NCI-H526 (cell line): ENCODE measurements at places on chromosomes 7 and 10.
A peak's percentile ranks its signal among the peaks of the same experiment; 100 is the strongest.

- DNase-seq, result no peak
Observed at GRCh38 chr7:77923419-77923818, 124.8 kb downstream of the PHTF2 start.

- DNase-seq, result peak; percentile 98
Observed at GRCh38 chr7:51346126-51346525, 29.5 kb upstream of the COBL start.

GRCh38 chr10:70093335-70093944, 39.2 kb downstream of the AIFM2 start:
- no peak for DNase-seq

DNA sequence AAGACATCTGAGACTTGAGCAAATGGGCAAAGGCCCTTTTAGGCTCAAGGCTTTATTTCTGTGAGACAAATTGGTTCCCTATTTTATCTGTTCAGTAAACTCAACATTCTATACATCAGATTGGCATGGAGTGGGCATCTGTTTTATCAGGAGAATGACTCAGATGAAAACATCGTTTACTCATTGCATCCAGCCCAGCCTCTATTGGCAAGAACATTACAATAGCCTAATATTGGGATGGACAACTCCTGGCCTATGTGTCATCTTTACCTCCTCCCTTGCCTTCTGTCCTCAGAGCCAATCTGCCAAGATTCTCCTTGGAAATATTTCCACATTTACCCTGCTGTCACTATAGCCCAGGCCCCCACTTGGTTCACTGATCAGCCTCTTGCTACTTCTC, 5.5 kb upstream of the BLNK start:
- DNase-seq, result no peak

GRCh38 chr10:74988054-74988775, 123.2 kb upstream of the SAMD8 start:
- DNase-seq, result no peak

DNA sequence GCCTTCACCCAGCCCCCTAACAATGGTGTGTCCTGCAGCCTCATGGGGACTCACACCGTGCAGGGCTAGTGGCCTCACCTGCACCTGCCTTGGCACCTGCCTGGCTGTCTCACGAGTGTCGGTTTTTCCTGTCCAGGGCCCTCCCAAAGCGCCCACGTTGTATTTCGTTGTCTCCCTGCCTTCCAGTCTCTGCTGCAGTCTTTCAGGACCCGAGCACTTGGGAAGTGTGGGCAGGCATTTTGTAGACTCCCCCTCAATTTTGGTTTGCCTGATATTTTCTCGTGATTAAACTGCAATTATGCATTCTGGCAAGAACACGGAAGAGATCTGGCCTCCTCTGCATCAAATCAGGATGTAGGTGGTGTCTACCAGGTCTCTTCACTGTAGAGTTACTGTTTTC, 17.9 kb downstream of the BNIP3 start:
- DNase-seq, result no peak

- DNase-seq, result no peak
Observed at GRCh38 chr10:53898532-53898931, 902.5 kb downstream of the PCDH15 start.

DNA sequence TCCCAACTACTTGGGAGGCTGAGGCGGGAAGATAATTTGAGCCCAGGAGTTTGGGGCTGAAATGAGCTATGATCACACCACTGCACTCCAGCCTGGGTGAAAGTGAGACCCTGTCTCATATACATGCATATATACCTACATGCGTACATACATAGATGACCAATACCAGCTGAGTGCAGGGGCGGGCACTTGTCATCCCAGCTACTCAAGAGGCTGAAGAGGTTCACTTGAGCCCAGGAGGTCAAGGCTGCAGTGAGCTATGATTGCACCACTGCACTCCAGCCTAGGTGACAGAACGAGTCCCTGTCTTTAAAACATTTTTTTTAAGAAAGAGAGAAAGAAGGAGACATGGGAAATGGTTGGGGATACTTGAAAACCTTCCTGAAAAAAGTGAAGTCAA, 17.4 kb upstream of the PROSER2 start:
- DNase-seq, result no peak

DNA sequence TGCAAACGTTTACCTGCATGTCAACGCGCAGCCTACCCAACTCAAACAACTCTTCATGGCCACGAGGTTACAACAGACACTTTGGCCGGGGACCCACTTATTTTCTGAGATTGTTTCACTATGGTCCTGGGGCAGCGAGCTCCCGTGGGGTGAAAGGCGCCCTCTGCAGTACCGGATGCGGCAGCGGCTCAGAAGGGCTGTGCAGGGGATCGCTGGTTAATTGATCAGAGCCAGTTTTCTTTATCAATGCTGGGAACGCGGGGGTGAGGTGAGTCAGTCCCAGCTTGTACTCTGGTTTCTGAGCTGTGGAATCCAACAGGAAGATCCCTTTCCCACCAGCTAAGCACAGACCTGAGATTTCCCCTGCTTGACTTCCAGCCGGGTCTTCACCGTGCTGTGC, 366.5 kb upstream of the KLF6 start:
- no peak for DNase-seq

DNA sequence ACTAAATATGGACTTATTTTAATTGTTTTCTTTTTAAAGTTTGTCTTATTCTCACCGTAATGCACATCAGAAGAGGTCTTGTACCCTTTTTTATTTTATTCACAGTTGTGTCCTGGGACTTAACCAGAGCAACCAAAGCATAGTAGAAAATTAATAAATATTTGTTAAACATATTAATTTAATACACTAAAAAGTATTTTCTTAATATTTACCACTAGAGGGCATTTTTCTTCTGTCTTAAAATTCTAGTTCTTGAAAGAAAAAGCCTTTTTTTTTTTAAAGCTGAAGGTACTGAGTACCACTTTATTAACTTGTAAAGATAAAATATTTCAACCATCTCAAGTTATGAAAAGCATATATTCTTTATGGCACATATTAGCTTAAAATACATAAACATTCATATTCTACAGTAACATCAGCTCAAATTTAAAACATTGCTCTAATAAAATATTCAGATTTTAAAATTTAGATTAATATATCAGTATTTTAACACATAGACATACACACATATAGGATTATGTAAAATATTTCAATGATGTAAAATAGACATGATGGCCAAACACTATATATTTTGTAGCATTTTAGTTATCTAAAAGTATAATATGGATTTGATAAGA, 260.4 kb downstream of the SEMA3A start:
- peak; percentile 34 for DNase-seq

- peak; percentile 21 for DNase-seq
Observed at GRCh38 chr10:11874568-11875493, 51.7 kb downstream of the PROSER2 start.

GRCh38 chr10:5666841-5667630, 641 bp upstream of the ASB13 start:
- DNase-seq, result peak; percentile 38

GRCh38 chr7:133704453-133704852, 422.7 kb upstream of the LRGUK start:
- no peak for DNase-seq

GRCh38 chr7:46715579-46715978, 794.5 kb upstream of the IGFBP3 start:
- DNase-seq, result no peak

- no peak for DNase-seq
Observed at GRCh38 chr7:727104-727805, at the start of gene PRKAR1B. TSS of gene PRKAR1B (minus strand) at chr7:727281. CDS start at chr7:711505, 15,776 bp downstream.

DNA sequence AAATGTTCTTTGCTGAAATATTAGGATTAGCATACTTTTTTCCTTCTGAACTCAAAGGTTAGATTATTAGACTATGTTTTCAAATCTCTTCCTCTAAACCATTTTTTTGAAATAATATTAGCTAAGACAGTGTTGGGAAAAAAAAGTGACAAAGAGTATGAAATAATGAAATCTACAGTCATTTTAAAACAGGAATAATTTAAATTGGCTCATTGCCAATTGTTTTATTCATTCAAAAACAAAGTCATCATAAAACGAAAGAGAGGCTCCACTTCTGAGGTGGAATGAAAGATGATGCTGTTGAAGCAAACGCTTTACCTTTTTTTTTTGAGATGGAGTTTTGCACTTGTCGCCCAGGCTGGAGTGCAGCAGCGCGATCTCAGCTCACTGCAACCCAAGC, 51.2 kb downstream of the RNF32 start:
- DNase-seq, result no peak

DNA sequence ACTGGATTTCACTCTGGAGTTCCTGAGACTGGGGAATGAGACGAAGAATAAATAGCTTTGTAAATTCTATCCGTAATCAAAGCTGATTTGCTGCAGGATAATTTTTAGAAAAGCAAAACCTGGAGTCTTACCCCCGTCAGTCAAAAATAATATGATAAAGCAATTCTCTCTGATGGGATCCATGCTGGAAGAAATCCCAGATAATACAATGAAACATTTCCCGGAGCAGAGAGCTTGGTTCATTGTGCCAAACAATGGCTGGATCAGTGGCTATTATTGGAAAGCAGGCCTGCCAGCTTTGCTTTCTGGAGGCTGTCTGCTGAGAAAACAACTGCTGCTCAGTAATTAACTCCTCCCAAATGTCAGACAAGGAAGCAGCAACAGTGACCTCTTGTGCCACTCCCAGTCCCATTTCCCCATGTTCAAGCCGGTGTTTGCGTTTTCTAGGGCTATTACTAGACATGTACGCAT, 609.4 kb upstream of the PCDH15 start:
- DNase-seq, result peak; percentile 7

DNA sequence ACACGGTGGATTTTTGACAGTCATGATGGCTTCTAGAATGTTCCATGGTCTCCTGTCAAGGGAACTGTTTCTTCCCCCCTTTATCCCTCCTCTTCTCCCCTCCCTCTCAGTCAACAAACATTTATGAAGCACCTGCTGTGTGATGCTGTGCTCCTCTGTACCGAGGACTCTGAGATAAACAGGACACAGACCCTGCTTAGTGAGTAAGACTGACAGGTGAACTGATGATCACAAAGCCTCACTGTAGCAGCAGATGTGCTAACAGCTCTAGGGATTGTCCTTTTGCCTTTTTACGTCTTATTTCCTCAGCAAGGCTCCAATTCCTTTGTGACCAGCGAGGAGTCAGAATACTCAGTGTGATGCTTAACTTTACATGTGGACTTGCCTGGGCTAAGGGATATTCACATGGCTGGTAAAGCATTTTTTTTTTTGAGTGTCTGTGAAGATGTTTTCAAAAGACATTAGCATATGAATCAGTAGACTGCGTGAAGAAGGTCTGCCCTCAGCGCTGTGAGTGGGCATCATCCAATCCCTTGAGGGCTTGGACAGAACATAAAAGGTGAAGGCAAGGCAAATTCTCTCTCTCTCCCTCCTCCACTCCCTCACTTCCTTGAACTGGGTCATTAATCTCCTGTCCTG, 170.1 kb downstream of the ADRA2A start:
- DNase-seq, result no peak

DNA sequence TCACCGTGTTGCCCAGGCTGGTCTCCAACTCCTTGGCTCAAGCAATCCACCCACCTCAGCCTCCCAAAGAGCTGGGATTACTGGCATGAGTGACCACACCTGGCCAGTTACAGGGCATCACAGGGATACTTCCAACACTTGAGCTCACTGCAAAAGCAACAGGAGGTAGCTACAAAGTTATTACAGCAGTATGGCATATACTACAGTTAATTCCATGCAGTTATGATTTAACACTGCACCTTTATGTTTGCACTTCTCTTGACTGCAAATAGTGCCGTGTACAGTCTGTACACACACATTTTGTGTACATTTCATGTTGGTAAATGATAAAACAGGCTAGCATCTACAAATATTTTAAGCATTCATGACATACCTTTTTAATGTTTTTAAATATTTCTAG, 21.3 kb downstream of the SRPK2 start:
- DNase-seq, result no peak

DNA sequence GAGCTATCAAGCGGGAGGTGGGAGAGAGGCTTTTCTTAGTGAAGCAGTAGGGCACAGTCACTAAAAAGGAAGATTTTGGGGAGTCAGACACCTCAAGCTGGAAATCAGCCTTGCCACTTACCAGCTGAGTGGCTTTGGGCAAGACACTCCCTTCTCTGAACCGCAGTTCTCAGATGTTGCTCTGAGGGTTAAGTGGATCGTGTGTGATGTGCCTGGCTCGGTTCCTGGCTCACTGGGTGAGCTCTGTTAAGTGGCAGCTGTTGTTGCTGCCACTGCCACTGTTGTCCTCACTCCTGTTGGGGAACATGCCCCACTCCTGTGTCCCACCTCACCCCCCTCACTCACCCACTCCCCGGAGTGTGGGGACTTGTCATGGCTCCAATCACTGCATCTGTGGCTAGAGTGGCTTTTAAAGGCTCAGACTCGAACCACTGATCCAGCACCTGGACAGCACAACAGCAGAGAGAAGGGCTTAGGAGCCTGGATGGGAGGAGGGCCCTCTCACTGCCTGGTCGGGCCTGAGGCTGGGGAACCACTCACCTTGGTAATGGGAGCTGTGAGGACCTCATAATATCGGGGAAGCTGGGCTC, 20.0 kb downstream of the PYROXD2 start:
- no peak for DNase-seq

DNA sequence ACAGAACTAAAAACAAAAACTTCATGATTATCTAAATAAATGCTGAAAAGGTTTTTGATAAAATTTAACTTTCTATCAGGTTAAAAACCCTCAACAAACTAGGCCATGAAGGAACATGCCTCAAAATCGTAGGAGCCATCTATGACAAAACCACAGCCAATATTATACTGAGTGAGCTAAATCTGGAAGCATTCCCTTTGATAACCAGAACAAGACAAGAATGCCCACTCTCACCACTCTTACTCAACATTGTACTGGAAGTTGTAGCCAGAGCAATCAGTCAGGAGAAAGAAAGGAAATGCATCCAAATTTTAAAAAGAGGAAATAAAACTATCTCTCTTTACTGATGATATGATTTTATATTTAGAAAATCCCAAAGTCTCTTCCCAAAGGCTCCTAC, 228.7 kb downstream of the CHRM2 start:
- no peak for DNase-seq

- DNase-seq, result no peak
Observed at GRCh38 chr7:138902161-138902560, 79.0 kb downstream of the KIAA1549 start.

DNA sequence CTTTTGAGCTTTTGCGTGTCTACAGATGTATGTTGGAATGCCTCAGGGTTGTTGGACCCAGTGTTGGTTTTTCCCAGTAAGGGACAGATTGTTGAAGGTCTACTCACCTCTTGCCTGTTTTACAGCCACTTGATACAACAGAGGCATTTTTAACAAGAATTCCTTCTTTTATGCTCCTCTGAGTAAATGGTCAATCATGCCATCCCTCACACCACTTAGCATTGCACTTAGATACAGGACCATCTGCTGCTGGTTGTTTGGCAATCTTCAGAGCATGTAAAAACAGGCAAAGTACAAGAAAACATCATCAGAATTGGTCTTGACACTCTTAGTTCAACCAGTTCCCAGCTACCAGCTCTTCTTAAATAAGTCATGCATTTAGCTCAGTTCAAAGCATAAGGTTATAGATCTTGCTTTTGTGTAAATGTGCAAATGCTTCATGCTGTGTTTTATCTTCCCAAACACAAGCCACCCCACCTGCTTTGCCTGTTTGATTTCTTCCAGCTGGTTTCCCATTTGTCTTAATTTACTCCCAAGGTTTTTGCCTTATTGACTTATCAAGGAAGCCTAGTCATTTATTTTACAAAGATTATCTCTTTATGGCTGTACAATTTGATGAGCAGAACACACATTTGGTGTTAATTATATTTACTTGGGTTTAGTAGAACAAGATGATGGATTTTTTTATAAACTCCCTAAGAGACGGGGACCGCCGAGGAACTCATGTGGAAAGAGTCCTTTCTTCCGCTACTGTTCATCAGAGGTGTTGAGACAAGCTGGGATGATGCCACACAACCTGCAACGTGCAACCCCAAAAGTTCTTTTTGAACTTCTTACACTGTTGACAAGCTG, 136.6 kb downstream of the AHR start:
- no peak for DNase-seq
